T-helper 17 cell (primary cell): ENCODE measurements at places on chromosomes 7 and 10.

- no peak for DNase-seq
These were observed 416.2 kb upstream of the GHITM start for GRCh38 chr10:83723080-83723479.

DNA sequence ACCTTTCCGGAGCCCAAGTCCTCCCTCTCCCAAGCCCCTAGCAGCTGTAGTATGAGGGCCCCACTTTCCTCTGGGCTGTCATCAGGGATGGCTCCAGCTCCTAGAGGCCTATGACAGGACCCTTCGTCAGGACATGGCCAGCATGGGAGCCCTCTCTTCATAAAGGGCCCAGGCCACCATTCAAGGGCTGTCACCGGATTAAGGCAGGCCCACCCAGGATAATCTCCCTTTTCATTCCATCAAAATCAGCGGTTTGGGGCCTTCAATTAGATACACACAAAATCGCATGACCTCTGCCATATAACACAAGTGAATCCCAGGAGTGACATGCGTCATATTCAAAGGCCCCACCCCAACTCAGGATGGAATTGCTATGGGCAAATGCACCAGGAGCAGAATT lies 12.2 kb upstream of the GDF10 start:
- no peak for DNase-seq

- no peak for DNase-seq
These were observed 29.8 kb downstream of the STRA8 start for GRCh38 chr7:135263321-135263970.

- no peak for DNase-seq
These were observed 164.5 kb upstream of the NPVF start for GRCh38 chr7:25392588-25393338.

GRCh38 chr10:44804661-44805060 lies 106.5 kb upstream of the TMEM72 start:
- DNase-seq: no peak

DNA sequence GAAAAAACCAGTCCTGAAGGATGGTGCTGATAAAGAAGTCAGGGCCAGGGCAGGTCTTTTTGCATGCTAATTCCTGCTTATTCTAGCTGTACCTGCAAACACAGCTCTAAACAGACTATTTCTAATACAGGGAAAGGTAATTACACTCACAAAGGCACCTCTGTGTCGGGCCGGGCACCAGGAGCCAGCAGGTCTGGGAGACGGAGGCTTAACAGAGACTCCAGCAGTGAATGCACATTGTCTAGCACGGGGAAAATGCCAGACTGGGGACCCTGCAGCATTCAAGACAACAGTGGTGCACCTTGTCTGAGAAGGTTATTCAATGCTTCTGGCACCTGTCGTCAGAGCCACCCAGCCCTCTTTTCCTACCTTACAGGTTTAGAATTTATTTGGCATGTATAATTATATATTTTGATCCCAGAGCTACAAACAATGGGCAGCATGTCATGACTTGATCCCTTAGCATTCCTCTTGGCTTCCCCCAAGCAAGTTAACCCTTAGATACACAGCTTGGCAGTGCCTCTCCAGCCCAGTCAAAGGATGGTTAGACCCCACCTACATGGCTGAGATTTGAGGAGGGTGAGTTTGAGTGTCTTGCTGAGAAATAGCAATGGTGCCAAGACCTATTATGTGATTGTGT lies 185.2 kb downstream of the SLC25A13 start:
- DNase-seq: no peak

DNA sequence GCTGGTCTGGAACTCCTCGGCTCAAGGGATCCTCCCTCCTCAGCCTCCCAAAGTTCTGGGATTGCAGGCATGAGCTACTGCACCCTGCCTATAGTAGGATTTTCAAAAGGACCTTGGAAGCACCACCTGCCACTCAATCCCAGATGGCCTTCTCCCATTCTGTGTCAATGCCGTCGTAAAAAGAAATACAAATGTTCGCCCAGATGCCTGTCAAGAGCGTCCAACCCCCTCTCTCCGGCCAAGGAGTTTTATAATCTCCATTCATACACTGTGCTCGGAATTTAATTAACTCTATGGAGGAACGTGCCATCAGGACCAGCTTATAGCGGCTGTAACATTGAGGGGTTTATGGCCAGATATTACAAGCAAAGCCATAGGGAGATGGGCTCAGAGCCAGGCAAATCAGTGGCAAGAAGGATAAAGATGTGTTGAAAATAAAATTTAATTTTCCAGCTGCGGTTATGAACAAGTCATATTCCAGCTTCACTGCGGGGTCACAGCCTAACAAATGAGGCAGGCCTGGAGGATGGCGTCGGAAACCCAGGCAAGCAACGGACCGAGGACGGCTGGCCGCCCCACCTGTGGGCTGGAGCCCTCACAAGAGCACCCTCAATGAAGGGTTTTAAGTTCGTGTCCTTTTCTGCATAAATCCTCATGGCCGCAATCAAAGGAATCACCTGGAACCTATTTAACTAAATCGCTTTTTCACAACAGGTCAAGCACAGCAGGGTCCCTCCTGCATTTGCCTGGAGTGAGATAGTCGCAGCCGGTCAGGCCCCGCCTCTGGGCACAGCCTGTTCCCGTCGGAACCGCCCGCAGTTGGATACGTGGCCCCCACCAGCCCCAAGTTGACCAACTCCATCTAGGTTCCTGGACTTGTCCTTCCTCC lies 374.5 kb upstream of the FOXK1 start:
- no peak for DNase-seq

GRCh38 chr7:82723411-82723810 lies 279.8 kb upstream of the CACNA2D1 start:
- no peak for DNase-seq

GRCh38 chr10:110067960-110068770 lies 60.4 kb downstream of the ADD3 start:
- DNase-seq: no peak

DNA sequence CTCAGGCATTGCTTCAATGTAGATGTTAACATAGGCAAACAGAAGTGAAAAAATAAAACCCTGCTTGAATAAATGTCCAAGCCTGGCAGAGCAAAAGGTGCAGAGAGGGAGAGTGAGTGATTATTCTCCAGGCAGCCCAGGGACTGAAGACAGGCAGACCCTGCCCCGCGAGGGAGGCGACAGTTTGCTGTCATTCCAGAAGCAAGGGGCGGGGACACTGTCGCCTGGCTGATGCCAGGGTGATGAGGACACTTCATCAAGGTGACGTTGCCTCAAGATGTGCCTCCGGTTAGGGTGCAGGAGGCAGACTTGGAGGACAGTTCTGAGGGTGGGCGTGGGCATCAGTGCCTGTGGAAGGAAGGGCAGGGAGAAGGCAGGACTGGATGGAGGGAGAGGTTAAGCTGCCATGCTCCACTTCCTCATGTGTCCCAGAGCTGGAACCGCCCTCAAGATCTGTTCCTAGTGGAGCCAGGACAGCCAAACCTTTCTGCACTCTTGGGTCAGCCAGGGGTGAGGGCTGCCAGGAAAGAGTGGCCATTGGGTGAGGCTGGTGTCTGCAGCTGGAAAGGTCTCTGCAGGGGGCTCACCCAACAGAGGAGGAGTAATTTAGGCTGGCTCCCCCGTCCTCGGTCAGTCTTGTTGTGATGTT lies 560.5 kb upstream of the MKI67 start:
- DNase-seq: no peak

- no peak for DNase-seq
These were observed 28.3 kb downstream of the TBATA start for GRCh38 chr10:70756700-70757360.

- peak; percentile 13 for DNase-seq
These were observed 572 bp downstream of the CHST12 start for GRCh38 chr7:2403718-2404648.

- no peak for DNase-seq
These were observed 2.7 kb downstream of the CALD1 start for GRCh38 chr7:134782121-134782623.

DNA sequence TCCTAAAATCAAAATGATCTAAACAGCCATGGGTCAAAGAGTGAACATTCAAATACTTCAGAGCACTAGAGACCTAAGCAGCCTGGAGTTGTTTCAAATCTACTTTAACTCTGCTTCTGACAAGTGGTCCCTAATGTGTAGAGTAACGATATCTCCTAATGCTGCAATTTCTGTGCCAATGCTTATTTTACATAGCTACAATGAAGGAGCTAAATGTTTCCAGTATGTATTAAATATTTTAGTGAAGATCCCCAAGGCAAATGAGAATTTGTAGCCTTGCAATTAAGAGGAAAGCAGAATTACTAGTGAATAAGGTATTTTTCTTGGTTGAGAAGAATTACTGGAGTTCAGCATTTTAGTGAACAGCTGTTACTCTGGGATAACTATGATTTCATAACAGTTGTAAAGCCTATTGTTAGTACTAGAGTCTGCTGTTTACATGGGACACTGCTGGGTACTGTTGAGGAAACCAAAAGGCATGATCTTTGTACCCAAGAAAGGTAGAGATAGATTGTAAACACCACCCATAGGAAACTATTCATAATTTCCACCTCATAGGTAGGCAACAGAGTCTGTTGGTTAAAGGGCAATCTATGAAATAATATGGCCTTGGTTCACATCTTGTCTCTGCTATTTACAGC lies 271.9 kb downstream of the PLXDC2 start:
- no peak for DNase-seq

- no peak for DNase-seq
These were observed 570.2 kb downstream of the ARL4A start for GRCh38 chr7:13257661-13258060.

GRCh38 chr7:129719980-129720732 lies 108.6 kb downstream of the NRF1 start:
- no peak for DNase-seq

DNA sequence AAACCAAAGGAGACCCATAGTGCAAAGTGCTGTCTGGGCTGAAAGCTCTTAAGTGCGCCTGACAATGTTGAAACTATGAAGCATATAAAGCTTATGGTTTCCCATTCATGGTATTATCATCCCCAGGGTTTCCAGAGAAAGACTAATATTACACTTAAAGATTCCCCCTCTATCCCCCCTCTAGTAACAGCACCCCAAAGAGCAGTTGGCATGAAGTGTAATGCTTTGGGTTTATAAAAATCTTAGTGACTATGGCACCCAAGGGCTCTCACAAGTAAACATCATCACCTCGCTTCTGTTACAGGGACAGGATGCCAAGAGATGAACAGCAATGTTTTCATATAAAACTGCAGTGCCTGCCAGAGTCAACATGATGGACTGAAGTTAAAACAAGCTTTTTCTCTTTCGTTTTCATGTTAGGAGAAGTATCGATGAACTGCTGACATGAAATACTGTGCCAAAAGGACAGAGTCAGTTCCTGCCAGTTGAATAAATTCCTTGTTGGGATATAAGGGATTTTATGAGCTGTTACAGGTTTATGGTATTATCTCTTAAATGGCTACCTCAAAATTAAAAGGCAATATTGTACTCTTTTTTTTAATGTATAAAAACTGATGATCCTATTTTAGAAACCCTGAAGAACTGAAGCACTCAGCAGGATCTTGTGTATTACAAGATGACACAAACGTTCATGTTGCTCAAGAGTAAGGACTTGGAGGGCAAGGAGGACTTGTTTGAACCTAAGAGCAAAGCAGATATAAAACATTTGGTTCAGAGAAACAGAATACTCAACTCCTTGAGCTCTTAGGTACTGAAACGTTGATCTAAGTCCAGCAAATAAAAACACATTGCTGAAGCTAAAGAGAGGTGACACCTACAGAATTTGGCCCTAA lies 203.7 kb upstream of the IMMP2L start:
- DNase-seq: no peak

DNA sequence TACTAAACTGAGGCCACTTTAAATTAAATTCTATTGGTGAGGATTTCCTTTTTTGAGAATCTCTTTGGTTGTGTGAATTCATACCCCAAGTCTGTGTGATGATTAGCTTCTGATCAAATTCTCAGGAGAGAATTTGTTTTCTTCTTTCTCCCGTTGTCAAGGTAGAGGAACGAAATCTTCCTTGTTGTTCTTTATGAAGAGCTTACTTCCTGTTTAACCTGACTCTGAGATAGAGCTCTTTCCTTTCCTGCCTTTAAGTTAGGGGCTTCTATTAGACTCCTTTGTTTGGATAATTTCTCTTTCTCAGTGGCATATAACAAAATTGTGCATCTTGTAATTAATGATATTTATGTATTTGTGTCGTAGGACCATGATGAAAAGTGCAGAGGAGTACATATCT lies 572.1 kb downstream of the REEP3 start:
- no peak for DNase-seq

DNA sequence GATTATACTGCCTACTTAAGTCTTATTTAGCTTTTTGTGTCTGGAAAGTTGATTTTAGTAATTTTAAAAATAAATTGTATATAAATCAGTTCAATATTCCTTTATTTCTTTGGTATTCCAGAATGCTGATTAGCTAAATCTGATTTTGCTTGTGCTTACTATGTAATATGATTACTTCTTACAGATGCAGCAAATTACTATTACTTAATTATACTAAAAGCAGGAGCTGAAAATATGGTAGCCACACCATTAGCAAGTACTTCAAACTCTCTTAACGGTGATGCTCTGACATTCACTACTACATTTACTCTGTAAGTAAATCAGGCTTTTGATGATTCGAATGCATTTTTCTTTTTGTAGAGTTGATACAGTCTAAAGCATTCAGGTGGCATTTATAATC lies 34.0 kb downstream of the ANLN start:
- no peak for DNase-seq

GRCh38 chr7:17963281-17963680 lies 23.0 kb upstream of the SNX13 start:
- no peak for DNase-seq

DNA sequence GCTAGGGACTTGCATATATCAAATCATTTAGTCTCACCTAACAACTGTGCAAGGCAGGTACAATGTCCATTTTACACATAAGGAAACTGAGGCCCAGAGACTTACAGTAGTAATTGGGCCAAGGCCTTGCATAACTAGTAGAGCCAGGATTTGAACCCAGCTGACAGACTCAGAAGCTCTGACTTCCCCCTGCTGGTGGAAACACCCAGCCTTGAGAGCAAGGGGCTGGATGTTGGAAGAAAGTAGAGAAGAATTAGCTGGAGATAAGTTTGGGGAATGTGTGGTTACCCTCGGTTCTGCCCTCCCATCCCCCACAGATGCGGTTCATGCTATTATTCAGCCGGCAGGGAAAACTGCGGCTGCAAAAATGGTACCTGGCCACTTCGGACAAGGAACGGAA lies 2.0 kb downstream of the AP1S1 start:
- DNase-seq: no peak

GRCh38 chr10:48625826-48626134 lies 20.9 kb upstream of the ARHGAP22 start:
- DNase-seq: no peak

- DNase-seq: no peak
These were observed 60.8 kb downstream of the AOAH start for GRCh38 chr7:36663481-36663880.

DNA sequence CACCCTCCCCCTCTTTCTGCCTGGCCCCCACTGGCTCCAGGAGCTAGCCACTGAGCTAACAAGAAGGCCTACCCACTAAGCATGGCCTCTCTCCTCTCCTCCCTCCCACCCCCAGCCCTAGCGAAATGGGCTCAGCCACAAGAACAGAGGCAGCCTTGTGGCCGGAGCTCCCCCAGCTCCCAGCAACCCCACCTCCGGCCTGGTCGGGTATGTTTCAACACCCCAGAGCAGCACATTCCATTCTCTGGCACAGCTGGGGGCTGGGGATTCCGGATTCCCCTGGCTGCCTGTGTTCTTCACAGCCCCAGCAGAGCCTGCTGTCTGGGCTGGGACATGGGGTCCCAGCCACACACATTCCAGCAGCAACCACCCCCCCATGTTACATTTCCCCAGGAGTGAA lies 9.0 kb downstream of the SFRP5 start:
- no peak for DNase-seq
